ENCODE measurements at places on chromosomes 5 and 9.

DNA sequence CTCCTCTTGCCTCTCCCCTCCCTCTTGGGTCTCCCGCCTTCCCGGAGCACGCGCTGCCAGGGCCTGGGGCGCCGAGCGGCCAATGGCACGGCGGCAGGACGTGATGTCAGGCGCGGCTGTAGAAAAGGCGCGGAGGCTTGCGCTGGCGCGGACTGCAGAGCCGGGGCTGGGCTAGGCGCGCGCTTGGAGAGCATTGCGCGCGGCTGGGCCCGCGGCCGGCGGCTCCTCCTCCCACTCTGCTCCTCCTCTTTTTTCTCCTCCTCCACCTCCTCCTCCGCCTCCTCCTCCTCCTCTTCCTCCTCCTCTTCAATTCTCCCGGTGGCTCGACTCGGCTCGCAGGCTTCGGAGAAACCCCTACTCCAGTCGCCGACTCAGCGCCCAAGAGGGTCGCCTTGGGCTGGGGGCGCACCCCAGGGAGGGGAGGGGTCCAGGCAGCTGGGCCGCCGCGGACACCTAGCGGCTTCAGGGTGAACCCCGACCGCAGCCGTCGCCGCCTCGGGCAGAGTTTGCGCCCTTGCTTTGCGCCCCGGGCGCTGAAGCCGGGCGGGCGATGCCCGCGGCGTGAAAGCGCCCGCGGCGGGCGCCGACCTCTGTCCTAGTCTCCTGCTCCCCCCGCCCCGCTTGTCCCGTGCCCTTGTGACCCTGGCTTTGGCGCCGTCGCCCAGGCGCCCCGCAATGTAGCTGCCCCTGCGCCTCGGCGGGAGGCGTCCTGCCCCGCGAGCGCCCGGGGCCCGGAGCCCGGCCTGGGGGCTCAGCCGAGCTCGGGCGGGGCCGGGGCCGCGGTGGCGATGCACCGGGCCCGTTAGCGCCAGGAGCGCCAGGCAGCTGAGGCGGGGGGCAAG lies at the start of gene LHX2:
TSS of gene LHX2 (plus strand) at position 309 of the 842 bp plus-strand sequence. CDS start 581 bp downstream, outside the sequence.
- ATAC-seq = peak; percentile 59

GRCh38 chr5:129746876-129747275 lies 1.0 kb upstream of the MINAR2 start:
- ATAC-seq = no peak

DNA sequence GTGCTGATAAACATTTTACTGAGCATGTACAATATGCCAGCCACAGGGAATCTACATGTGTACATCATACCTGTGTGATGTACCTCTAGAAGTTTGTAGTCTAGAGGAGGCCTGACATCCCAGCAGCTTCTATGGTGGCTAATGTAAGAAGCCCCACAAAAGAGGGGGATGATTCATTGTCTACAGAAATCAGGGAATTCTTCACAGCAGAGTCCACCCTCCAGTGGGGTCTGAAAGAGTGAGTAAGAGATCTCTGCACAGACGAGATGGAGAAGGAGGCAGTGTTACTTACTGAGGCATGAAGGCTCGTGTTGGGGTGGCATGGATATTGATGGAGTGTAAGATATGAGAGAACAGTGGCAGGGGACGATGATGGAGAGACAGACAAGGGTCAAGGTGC lies 103.0 kb downstream of the NTRK2 start:
- no peak for ATAC-seq

GRCh38 chr9:13244181-13244580 lies 35.3 kb downstream of the MPDZ start:
- ATAC-seq = no peak

DNA sequence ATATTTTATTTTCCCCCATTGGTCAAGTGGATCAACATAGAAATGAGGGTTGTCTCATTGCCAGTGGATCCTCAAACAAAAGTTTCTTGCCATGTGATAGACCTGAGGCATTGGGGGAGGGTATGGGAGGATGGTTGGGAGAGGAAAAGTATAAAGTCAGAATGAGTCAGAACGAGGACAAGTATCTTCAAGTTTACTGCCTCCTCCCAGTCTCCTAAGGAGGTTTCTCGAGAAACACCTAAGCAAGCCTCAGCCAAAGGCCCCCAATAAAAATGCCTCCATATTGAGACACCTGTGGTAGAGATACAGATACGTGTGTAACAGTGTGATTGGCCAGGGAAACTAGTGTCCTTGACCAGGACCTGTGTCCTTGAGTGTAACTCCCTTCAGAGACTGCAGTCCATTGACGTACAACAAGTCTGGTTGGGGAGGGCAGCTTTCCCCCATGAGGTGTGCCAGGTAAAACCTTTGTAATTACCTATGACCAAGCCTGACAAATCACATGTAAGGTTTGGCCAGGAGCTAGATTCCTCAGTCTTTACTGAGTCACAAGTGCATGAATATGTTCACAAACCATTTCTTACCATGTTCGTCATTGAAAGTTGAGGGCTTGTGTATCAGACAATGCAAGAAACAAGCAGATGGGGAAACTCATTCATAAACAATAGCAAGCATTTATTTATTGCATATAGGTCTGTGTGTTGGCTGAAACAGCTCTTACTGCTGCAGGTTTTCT lies 198.6 kb upstream of the SH3GL2 start:
- ATAC-seq = no peak

DNA sequence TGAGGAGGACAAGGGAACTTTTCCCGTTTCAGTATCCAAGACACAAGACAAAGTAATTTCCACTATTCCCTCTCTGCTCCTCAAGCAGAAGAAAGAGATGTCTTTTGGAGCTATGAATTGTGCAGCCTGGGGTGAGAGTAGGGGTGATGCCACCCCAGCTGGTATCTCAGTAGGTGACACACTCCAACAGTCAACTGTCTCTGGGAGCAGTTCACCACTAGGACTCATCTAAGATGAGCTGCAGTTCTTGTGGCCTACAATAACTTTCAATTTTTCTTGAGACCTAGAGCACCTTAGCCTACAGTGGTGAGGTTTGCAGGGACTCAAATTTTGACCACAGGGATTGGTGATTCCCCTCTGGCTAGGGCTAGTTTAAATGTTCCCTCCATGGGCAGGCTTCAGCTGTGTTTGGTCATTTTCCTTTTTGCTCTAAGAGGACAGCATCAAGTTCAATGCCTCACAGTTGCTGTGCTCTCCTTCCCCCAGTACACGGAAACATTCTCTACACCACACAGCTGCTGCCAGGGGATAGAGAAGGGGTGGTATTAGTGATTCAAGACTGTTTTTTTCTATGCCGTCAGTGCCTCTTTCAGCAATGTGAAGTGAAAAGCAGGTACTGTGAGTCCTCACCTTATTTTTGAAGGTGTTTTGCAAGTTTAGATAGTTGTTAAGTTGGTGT lies 278.6 kb upstream of the RORB start:
- ATAC-seq = no peak

GRCh38 chr9:89923961-89924504 lies 319.2 kb downstream of the GADD45G start:
- ATAC-seq = peak; percentile 88

- ATAC-seq = no peak
These were observed 216.6 kb downstream of the NR2F1-AS1 start for GRCh38 chr5:93364378-93364777.

Measured in activated T-helper 17 cell treated with anti-CD3 and anti-CD28 coated beads, Interleukin-2, amount 50 U/mL, for 72 hours (primary cell).